ENCODE measurements at places on chromosomes 6 and 20.

- DNase-seq = no peak
Observed at GRCh38 chr20:24439737-24440387, 29.6 kb upstream of the SYNDIG1 start.

DNA sequence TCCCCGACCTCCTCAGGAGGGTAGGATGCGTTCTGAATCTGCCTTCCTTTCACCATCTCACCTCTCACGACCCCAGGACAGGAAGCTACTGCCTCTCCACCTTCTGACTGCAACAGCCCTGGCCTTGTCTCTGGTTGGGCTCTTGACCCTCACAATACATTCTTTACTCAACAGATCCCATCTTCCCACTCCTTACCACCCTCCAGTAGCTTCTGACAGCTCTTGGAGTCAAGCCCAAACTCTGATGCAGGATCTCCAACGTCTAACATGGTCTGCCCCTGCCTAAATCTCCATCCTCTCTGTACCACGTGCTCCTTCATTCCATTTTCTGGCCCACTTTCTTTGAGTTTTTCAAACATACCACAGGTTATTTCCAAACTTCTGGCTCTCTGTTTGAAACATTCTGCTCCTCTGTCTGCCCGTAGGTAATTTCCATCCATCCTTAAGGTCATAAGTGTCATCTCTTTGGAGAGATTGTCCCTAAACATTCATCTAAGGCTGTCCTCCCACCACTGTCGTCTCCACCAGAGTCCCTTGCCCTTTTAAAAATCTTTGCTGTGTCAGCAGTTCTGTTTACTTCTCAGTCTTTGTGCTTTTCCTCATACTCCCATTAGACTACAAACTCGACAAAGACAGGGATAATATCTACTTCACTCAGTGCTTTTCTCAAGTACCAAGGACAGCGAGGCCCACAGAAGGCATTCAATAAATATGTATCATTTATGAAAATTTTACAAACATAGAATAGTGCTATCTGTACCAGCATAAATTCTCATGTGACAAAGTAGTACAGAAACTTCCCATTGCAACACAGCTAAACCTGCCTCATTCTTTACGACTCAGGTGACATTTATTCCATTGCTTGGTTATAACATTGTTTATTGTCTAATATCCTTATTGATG is 73.6 kb downstream of the BCAS1 start:
- no peak for DNase-seq

GRCh38 chr6:100181309-100181708 is 187.3 kb upstream of the MCHR2 start:
- DNase-seq = no peak

- no peak for DNase-seq
Observed at GRCh38 chr20:1388253-1388652, 4.6 kb downstream of the FKBP1A start.

GRCh38 chr20:30922129-30922528 is 335.3 kb upstream of the DEFB115 start:
- DNase-seq = no peak

DNA sequence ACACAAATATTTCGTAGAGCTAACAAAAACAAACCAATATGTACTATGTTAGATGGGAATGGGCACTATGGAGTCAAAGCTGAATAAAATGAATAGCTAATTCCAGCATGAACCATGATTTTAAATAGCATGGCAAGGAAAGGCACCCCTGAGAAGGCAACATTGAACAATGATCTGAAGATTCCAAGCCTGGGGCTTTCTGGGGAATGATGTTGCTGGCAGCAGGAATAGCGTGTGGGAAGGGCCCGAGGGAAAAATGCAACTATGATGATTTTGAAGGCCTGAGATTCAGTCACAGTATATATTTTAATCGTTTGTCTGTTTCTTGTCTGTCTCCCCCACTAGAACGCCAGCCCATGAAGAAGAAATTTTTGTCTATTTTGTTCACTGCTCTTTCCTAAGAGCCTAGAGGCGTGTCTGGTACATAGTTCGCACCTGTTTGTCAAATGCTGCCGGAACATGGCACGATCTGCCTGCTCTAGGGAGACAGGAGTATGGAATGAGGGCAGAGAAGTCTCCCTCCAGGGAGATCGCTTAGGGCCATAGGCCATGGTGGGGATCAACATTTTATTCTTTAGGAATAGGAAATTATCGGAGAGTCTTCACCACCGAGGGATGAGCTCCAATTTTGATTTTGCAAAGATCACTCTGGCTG is 84.8 kb upstream of the EYA2 start:
- no peak for DNase-seq

- DNase-seq = no peak
Observed at GRCh38 chr20:8744228-8744844, 324.6 kb upstream of the PLCB4 start.

GRCh38 chr20:32762754-32763201 is 593 bp downstream of the DNMT3B start:
- no peak for DNase-seq

- no peak for DNase-seq
Observed at GRCh38 chr20:63587776-63588591, 13.9 kb upstream of the HELZ2 start.

GRCh38 chr6:85628353-85628752 is 14.3 kb downstream of the SYNCRIP start:
- no peak for DNase-seq

GRCh38 chr6:139236105-139236504 is 55.7 kb downstream of the TXLNB start:
- DNase-seq = no peak

- no peak for DNase-seq
Observed at GRCh38 chr20:17395729-17396128, 135.4 kb downstream of the BFSP1 start.

GRCh38 chr6:149231778-149232177 is 85.7 kb upstream of the TAB2 start:
- no peak for DNase-seq

DNA sequence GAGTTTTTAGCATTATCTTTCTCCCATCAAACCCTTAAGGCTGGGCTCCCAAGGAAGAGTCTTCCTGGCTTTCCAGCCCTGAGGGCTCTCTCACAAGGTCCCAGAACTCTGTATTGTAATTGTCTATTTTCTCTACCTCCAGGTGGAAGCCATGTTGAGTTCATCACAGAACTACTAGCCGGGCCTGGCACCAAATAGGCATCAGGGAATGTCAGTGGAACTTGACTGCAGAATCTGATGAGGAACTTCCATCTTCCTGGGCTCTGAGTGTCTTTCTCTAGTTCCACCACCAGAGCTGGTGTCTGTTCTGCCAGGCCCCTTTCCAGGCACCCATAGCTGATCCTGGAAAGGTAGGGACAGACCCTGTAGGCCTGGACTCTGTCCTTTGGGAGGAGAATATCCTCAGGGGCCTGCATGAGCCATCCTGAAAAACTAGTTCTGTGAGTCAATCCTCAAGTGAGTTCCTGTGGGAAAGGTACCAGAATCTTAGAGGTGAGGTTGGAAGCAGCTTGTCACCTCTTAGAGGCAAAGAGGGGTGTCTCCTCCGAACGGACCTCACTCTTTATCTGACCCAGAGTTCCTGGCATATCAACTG is 11.1 kb upstream of the TOP1 start:
- no peak for DNase-seq

GRCh38 chr6:16420337-16420714 is 181.9 kb downstream of the GMPR start:
- DNase-seq = no peak

- DNase-seq = no peak
Observed at GRCh38 chr6:134235937-134236751, 81.8 kb downstream of the SGK1 start.

GRCh38 chr6:156851454-156851921 is 74.3 kb downstream of the ARID1B start:
- no peak for DNase-seq

DNA sequence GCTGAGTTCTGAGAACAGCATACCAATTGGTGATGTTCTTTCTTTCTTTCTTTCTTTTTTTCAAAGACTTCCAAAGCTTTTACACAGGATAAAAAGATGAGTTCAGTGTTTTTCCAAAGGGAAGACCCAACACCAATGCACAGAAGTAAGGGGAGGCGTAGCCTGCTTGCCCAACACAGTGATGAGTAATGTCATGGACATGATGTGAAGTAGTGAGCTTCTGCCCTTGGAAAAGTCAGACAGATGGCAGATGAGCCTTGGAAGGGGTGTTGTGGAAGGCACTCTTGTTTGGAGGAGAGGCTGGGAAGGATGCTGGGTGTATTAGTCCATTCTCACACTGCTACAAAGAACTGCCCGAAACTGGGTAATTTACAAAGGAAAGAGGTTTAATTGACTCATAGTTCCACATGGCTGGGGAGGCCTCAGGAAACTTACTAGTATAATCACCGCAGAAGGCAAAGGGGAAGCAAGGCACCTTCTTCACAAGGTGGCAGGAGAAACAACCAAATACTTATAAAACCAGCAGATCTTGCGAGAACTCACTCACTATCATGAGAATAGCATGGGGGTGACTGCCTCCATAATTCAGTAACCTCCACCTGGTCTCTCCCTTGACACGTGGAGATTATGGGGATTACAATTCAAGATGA is 12.6 kb downstream of the LRP11 start:
- no peak for DNase-seq

DNA sequence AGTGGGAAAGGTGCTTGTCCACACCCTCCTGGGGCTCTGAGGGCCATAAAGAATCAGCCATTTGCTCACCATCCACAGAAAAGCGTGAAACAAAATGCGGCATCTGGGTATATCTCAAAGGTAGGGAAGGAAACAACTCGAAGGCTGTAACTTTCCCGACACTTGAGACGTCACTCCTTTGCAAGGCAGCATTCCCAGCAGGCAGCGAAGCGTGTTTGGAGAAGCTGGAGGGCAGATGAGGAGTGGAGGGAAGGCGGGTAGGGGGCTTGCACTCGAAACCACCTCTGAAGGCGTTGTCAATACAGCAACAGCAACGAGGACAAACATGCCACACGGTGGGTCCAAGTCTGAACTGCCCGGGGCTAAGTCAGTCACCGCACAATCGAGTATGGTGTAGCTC is 98.4 kb downstream of the FOXC1 start:
- no peak for DNase-seq

GRCh38 chr20:18079756-18080353 is 22.1 kb upstream of the OVOL2 start:
- DNase-seq = no peak

GRCh38 chr20:57212534-57213276 is 53.7 kb downstream of the BMP7 start:
- peak; percentile 41 for DNase-seq

GRCh38 chr20:23228912-23229311 is 121.7 kb upstream of the NXT1 start:
- no peak for DNase-seq

DNA sequence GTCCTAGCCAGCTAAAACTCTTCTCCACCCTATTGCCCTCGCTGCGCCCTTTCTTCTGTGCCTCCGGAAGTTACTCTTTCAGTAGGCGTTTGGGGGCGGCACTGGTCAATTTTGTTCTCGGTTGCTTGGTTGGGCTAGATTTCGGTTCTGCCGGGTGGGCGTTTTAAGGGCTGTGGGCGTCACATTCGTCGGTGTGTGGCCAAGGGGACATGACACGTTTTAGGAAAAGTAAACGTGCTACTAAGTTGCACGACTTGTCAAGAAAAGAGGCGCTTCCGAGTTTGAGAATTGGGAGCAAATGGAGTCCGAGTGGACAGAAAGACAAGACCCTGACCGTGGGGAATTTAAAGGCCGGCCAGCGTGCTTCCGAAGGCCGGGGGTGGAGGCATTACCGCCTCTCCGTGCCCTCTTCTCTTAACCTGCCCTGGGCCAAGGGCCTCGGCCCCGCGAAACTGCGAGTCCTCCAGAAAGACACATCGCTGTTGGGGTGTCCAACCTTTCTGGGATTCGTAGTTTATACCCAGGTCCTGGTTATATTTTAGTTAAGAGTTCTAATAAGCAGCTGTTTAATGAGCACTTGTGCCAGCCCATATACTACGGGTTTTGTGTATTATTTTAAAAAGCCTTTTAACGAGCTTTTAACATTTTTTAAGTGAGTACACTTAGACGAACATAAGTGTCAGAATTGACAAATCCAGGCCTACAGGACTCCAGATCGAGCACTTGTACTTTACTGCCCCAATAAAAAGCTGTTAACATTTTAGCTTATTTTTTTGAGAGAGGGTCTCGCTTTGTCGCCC is 664 bp upstream of the BAG6 start:
- DNase-seq = peak; percentile 86

GRCh38 chr6:15546591-15546990 is 116.2 kb downstream of the DTNBP1 start:
- no peak for DNase-seq

GRCh38 chr6:106547601-106548453 is 81.5 kb downstream of the RTN4IP1 start:
- DNase-seq = no peak

GRCh38 chr6:122405417-122405816 is 6.0 kb downstream of the HSF2 start:
- DNase-seq = no peak

- DNase-seq = no peak
Observed at GRCh38 chr6:154868143-154868594, 126.9 kb upstream of the TIAM2 start.

- DNase-seq = no peak
Observed at GRCh38 chr6:163460307-163460782, 45.8 kb downstream of the QKI start.

- DNase-seq = no peak
Observed at GRCh38 chr20:62023935-62024334, 41.7 kb downstream of the TAF4 start.

GRCh38 chr6:19662911-19663310 is 174.3 kb upstream of the ID4 start:
- no peak for DNase-seq

DNA sequence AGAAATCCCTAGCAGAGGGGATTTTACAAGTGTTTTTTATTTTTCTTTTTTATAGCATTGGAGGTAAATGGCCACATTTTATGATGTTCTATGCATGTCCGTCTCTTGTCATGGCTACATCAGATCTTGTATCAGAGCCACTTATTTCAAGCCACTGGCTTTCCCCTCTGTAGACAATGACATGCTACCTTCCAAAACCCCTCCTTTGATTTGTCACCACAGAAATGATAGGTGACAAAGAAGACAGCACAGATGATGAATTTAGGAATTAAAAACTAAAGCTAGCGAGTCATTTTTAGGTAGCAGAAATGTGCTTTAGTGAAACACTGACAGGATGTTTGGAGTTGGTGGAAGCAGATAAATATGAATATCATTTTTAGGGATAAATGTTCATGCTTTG is 20.8 kb downstream of the PLCB1 start:
- no peak for DNase-seq

DNA sequence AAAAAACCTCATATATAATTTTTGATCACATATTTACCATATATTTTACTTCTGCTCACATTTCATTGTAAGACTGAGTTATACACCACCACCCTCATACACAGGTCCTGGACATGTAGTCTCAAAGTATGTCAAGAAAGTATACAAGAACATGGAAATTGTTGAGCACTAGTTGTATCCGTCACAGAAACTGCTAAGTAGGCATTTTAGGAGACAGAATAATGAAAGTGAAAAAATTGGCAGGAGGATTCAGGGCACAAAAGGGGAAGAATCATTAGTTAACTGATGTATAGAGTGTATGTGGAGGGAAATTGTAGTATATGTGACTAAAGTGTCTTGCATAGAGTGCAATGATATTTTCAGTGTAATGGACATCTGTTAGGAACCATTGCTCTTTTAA is 458.8 kb downstream of the TFAP2B start:
- DNase-seq = no peak

- DNase-seq = no peak
Observed at GRCh38 chr6:150334790-150335783, 33.7 kb upstream of the IYD start.

- DNase-seq = no peak
Observed at GRCh38 chr6:128252341-128253176, 267.8 kb downstream of the PTPRK start.

GRCh38 chr20:34755367-34755766 is 51.2 kb downstream of the TP53INP2 start:
- DNase-seq = no peak
